Stimulated activated CD4-positive, alpha-beta T cell treated with anti-CD3 and anti-CD28 coated beads, Interleukin-15, amount 100 ng/mL, for 24 hours (primary cell): ENCODE measurements at places on chromosomes 3 and 15.
A peak's percentile ranks its signal among the peaks of the same experiment; 100 is the strongest.

DNA sequence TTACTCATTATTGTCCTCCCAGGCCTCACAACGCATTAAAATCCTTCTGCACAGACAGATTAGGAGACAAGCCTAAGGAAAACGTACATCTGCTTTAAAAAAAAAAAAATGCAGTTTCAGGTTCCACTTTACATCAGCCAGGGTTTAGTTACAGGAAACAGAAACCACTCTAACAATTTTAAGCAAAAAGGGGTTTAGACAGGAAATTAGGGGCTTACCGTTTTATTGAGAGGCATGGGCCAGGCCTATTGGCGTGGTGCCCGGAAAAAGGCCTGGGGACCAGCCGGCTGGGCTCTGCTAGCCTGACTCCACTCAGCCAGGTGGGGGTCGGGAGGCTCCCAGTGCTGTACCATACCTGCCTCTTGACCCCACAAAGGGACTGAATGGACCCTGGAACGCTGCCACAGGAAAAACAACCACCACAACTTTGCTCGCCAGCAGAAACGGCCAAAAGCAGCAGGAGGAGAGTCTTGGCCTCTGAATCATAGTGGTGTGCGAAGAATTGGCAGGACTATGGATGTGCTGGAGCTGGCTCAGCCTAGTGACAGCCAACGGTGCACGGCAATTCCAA is 124.3 kb downstream of the CHSY1 start:
- peak; percentile 59 for DNase-seq

DNA sequence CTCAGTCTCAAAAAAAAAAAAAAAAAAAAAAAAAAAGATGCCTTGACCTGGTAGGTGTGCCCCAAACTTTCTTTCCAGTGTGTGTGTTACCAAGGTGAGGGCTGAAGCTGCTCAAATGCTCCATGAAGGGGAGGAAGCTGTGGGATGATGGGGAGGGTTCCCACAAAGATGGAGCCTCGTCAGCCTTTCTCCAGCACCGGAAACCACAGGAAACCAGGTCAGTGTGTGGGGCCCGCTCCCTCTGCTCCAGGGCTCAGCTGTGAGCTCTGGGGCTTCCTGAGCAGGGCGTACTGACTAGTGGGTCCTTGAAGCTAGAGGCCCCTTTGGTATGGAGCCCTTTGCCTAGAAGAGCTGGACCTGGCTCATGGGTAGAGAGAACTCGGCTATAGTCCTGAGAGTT is 681 bp upstream of the IL17RE start:
- peak; percentile 62 for DNase-seq

DNA sequence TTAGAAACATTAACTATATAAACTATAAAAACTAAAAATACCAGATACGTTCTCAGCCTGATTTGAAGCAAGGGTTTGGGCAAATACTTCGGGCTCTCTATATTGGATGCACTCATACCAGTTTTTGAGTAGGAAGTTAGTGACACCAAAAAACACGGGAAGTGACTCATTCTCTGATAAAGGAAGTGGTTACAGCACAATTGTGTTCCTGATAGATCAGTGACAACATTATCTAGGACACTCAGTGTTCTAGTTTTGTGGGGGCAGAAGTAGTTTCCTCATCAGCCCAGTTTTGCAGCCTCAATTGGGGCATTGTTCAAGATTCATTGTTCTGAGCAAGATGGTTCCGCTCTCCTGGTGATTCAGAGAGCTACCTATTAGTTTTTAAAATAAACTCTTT is 469.6 kb upstream of the DPPA4 start:
- peak; percentile 31 for DNase-seq

DNA sequence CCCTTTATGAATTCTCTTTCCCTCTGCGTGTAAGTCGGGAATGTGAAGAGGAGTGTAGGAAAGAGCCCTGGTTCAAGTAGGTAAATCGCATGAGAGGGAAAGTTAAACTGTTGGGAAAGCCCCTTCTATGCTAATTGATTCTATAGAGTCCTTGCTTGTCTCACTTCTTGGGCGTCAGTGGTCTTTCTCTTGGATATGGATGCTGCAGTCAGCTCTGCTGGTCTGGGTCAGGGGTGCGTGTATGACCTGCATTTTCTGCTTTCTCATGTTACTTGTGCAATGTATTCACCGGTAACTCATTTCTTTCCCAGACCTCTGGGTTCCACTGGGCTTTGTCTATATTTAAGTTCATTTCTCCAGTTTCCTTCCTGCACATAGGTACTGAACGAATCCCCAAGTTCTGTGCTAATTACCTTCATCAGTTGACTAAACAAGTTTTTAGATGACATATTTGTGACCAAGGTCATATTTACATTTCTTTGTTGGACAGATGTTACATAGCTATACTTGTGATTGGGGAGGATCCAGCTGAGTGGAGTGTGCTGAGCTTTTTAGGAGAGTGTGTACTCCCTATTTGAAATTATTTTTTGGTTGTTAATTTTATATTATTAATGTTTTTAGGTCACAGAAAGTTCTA is 1.4 kb downstream of the SETD5 start:
- DNase-seq: peak; percentile 35

GRCh38 chr15:90959894-90960293 is 5.2 kb downstream of the RCCD1 start:
- no peak for DNase-seq
